ENCODE measurements at places on chromosomes 2 and 18.

- DNase-seq: no peak
Observed at GRCh38 chr18:57768537-57769326, 34.4 kb downstream of the ATP8B1 start.

GRCh38 chr18:10470429-10470828 lies 16.0 kb downstream of the APCDD1 start:
- no peak for DNase-seq

- DNase-seq: no peak
Observed at GRCh38 chr2:85449214-85449588, 30.7 kb downstream of the SH2D6 start.

DNA sequence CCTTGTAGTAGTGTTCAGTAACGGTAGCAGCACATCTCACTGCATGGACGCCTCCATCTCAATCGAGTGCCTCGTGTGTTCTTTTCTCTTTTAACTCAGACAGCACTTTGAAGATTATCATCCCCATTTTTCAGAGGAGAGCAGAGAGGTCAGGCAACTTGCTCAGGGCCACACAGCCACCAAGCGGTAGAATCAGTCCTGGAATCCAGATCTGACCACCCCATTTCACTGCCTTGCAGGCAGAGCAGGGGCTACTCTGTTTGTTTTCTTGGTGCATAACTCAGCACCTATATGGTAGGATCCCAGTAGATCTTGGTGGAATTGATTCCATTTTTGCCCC lies 129.5 kb downstream of the SMAD7 start:
- DNase-seq: no peak

DNA sequence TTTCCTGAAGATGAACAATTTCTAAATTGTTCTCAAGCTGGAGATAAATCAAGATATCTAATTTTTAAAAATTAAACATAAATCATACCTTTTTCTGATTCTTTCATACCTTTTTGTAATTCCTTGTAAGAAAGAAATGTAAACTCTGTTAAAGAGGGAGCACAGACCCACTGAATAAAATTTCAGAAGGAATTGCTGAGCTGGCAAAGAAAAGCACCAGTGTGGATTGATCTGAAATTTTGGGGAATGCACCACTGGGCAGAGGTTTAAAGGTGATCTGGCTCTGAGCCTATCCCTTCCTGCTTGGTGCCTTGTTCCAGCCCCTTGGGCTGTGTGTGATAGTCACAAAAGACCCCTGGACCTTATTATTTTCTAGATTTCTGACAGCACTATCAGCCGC lies 118.3 kb upstream of the THSD7B start:
- DNase-seq: no peak

DNA sequence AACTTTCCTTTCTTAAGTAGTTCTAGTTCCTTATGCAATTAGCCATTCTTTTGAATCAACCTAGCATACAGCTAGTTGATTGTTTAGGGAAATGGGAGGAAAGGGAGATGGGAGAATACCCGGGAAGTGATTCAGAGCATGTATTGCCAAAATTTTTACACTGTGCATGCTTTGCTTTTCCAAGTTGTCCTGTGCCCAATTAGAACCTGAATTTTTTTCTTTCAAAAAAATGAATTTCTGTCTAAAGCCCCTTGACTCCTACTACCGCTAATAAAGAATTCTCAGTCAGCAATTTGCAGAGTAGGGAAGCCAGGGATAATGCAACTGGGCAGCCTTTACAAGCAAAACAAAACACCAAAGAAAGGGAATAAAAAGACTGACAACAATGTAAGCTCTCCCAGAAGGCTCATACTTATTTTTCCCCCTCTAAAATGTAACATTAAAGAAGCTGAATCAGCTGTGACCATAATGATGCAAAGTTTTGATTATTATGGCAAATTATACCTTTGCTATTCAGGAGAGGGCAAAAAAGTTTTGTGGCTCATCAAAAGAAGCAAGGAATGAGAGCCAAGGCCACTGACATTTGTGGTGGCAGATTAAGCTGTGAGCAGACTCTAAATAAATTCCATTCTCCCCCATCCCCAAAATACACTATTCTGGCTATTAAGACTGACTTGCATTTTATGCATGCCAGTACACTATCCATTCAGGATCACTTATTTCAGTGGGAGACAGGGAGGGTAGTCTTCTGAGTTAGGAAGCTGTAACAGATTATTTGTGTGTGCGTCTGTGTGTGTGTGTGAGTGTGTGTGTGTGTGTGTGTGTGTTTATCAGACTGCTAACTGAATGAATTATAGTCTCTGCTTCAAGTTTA lies 174.3 kb downstream of the ERBB4 start:
- no peak for DNase-seq
